AG10803 (cell line): ENCODE measurements at places on chromosomes 4 and X.
A peak's percentile ranks its signal among the peaks of the same experiment; 100 is the strongest.

DNA sequence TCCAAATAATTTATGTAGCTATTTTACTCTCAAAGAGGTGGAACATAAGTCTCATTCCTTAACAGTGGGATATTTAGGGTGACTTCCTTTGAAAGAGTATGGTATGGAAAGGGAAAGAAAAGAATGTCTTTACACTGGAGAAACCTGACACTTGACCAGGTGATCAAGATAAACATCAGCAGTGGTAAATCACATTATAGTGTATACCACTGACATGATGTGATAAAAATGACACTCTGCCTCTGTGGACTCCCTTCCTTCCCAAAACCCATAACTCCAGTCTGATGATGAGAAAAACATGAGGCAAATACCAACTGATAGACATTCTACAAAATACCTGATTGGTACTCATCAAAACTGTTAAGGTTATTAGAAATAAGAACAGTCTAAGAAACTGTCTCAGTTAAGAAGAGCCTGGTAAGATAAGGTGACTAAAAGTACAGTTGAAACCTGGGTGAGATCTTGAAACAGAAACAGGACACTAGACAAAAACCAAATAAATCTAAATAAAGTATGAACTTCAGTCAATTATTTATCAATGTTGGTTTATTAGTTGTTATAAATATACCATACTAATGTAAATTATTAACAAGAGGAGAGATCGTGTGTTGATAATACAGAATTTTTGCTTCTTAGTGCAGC, 144.2 kb upstream of the PCDH18 start:
- no peak for DNase-seq

GRCh38 chrX:136268051-136269048, 17.1 kb upstream of the MAP7D3 start:
- peak; percentile 36 for DNase-seq

DNA sequence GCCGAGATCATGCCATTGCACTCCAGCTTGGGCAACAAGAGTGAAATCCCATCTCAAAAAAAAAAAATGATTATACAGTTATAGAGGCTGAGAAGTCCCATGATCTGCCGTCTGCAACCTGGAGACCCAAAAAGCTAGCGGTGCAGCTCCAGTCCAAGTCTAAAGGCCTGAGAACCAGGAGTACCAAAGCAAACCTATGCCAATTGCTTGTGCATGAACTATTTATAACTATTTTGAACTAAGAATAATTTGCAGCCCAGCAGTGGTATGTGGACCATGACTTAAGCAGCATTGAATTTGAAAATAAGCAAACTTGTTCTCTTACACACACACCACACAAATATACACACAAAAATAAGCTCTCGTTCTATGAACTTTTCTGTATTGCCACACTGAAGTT, 51.8 kb downstream of the TASL start:
- no peak for DNase-seq

DNA sequence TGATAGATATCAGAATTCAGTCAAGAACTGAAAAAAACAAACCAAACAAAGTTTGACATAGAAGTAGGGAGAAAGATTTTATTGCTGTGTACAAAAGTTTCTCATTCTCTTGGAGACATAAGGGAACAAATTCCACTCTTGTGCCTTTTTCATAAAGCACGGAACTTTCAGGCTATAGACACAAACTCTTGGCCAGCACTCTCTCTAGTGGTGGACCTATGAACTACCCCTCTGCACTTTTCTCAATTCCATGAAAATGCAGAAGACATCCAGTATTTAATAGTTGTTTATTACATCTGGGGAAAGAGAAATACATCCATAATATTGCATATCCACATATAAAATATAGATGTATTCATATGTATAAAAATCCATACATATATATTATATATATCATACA, 291.6 kb upstream of the HS3ST1 start:
- DNase-seq: no peak

DNA sequence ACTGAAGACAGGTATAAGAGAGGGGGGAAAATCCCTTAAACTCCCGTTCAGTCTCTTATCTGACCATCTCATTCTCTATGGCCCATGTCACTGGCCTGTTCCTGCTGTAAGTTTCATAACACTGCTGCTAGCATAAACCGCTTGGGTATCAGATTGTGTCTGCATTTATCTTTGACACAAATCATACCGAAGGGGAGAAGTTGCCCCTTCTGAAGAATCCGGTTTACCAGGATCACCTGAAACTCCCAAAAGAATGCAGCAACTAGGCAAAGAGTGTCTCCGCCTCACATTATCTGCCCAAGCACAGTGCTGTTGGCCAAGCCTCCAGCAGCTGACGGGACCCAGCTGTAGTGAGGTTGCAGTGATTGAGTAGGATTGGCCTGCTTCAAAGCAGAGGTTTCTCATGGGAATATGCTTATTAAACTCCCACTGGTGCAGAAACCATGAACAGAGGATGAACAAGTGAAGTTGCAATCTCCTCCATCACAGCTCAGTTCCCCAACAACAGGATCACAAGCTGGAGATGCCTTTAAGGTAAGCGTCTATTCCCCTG, 71.3 kb upstream of the PUDP start:
- DNase-seq: no peak

DNA sequence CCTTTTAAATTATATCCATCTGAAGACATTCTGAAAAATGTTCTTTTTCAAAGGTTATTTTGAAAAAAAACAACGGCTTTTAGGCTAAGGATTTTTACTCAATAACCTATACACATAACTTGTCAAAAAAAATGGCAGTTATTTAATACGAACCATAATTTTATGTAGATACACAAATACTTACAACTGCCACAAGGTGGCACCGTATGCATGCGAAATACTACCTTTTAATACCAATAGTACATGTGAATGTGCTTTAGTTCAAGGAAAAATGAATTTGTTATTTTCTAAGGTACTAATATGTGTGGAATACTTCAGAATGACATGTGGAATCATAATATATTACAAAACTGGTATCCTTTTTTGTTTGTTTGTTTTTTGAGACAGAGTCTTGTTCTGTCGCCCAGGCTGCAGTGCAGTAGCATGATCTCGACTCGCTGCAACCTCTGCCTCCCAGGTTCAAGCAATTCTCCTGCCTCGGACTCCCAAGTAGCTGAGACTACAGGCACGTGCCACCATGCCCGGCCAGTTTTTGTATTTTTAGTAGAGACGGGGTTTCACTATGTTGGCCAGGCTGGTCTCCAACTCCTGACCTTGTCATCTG, 4.6 kb upstream of the MAD2L1 start:
- peak; percentile 70 for DNase-seq

DNA sequence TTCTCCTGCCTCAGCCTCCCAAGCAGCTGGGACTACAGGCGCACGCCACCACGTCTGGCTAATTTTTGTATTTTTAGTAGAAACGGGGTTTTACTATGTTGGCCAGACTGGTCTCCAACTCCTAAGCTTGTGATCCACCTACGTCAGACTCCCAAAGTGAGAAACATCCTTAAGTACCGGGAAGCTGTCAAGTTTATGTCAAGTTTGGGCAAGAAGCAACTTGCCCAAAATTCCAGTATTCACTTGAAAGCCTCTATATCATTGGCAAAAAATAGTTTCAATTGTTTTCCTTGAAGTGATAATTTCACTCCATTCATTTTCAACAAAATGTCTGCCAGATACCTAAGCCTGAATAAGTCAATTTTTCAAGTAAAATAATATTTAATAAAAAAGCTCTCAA, 370.0 kb downstream of the FBXO8 start:
- no peak for DNase-seq

- DNase-seq: no peak
Measured at GRCh38 chr4:4406455-4407298, 19.8 kb downstream of the NSG1 start.

GRCh38 chr4:6445403-6446129, 26.8 kb downstream of the PPP2R2C start:
- DNase-seq: no peak
